Activated naive CD8-positive, alpha-beta T cell treated with anti-CD3 and anti-CD28 coated beads for 36 hours (primary cell): ENCODE measurements at places on chromosomes 12 and 14. TPM values are rescaled to one million over a fixed set of nuclear protein-coding genes. Genes with fewer than 3 reads are reported as not detected.

The OAS2 gene
- total RNA-seq: 122 TPM

The ALDH1L2 gene
- 5.9 TPM for total RNA-seq

The PAH gene
- not detected for total RNA-seq

The DAO gene
- not detected for total RNA-seq

The UBE3B gene
- total RNA-seq: 23.4 TPM

The COL2A1 gene
- total RNA-seq: 0.04 TPM

The RPAP3 gene
- 61.8 TPM for total RNA-seq

The KLRG1 gene
- total RNA-seq: 2.2 TPM

DNA sequence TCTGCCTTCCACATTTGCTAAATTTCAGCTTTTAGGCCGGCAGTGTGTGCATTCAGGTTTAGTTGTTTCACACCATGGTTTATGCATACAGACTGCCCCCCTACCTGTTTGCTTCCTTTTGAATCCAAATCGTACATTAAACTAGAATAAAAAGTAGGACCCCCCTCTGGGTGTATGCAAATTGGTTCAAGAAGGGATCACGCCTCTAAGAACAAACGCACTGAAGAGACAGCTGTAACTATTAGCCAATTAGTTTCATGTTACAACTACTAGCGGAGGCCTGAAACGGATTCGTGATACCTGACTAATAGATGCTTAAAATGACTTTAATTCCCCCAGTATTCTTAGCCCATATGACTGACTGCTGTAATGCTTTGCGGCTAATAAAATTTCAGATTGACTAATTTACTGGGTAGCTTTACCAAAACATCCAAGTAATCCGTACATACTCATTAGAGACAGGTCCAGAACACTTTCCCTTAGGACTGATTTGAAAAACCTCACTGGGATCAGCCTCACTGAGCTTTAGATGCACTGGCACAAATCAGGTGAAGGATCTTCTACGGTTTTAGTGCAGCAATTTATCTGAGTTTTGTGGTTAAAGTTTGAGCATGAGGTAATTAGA lies 411.8 kb downstream of the NPAS3 start:
- no peak overlapping the region for H3K27ac ChIP-seq
- H3K27me3 ChIP-seq: no peaks in the 10 kb centered on the region
- no peaks in the 10 kb centered on the region for H3K36me3 ChIP-seq
- no peak overlapping the region for H3K4me3 ChIP-seq

DNA sequence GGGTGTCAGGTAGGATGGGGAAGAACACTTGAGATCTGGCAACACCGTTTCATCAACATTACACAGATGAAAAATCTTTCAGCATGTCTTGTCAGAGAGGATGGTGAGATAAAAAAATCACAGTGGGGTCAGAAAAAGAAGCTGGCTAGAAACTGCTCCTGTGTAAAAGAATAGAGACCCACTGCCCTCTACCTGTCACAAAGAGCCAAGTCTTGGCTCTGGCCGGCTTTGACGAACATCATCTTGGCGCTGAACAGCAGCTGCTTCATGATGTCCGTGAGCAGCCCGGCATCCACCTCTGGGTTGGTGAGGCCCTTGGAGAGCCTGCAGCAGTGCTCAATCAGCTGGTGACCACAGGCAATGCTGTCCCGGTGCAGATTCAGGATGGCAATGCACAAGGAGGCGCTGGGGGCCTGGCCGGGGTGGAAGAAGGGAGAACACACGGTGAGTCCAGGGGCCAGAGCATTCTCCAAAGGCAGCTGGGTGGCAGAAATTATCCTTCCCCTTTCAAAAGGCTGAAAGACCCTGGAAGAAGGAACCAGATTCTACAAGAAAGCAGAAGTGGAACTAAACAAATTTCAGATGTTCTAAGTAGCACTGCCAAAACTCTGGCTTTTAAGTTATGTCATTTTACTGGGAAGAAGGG lies 50.2 kb downstream of the ZFYVE26 start:
- H3K4me3 ChIP-seq: no peak overlapping the region
- DNase-seq: no peak
- H3K4me1 ChIP-seq: no peaks in the 10 kb centered on the region
- no peaks in the 10 kb centered on the region for H3K27me3 ChIP-seq
- H3K27ac ChIP-seq: no peak overlapping the region

- no peaks in the 10 kb centered on the region for H3K36me3 ChIP-seq
- no peak for DNase-seq
- H3K4me3 ChIP-seq: no peak overlapping the region
- H3K27me3 ChIP-seq: peaks cover 23% of the 10 kb centered on the region
Observed at GRCh38 chr12:15688838-15689625, 100.2 kb downstream of the EPS8 start.

GRCh38 chr12:128178966-128179365 lies 88.0 kb upstream of the TMEM132C start:
- H3K4me1 ChIP-seq: no peaks in the 10 kb centered on the region
- no peak overlapping the region for H3K27ac ChIP-seq
- H3K36me3 ChIP-seq: no peaks in the 10 kb centered on the region
- H3K4me3 ChIP-seq: no peak overlapping the region

DNA sequence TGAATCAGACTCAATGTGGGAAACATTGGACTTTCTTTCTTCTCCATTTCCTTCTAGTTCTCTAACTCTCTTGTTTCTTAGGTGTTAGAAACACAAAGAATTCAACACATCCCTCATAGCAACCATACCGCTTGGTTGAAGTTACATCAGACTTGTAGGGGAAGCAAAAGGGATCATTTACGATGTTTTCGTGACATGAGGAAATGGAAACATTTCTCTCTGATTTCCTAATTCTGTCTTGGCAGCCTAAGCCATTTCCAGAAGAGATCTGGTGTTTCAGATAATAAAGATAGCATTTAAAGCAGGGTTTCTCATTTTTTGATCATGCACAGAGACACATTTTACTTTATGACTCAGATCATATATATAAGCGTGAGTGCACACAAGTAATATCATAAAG lies 202.0 kb downstream of the TMEM132C start:
- no peak for DNase-seq
- no peak overlapping the region for H3K4me3 ChIP-seq
- peaks cover 2% of the 10 kb centered on the region for H3K36me3 ChIP-seq
- no peak overlapping the region for H3K27ac ChIP-seq
- H3K27me3 ChIP-seq: peaks cover 6% of the 10 kb centered on the region

- no peaks in the 10 kb centered on the region for H3K4me1 ChIP-seq
- H3K27ac ChIP-seq: no peak overlapping the region
- no peaks in the 10 kb centered on the region for H3K27me3 ChIP-seq
- no peak for DNase-seq
- no peaks in the 10 kb centered on the region for H3K36me3 ChIP-seq
Observed at GRCh38 chr12:28879379-28879778, 269.7 kb upstream of the FAR2 start.

DNA sequence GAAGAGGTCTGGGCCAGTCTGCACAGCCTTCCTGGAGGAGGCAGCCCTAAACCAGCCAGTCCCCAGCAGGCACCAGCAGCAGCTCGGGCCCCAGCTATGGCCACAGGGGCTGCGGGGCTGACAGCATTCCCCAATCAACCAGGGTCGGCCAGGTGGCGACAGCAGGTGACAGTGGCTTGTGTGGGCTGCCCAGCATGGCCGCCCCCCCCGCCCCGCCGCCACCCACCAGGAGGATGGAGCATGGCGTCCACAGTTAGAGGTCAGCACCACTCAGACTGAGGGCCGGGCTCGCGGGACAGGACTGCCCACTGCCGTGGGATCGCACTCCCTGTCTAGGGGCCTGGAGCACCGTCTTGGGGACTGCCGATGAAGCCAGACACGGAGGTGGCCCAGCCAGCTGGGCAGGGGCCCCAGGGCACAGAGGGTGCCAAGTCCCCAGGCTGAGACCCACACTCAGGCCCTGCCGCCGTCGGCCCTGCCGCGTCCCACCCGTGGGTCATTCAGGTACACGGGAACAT lies 15.0 kb downstream of the AKT1 start:
- H3K4me1 ChIP-seq: no peaks in the 10 kb centered on the region
- no peak for DNase-seq
- no peaks in the 10 kb centered on the region for H3K27me3 ChIP-seq
- no peak overlapping the region for H3K4me3 ChIP-seq

- peaks cover 2% of the 10 kb centered on the region for H3K4me1 ChIP-seq
- no peak overlapping the region for H3K4me3 ChIP-seq
- H3K27ac ChIP-seq: no peak overlapping the region
- H3K36me3 ChIP-seq: no peaks in the 10 kb centered on the region
- peaks cover 6% of the 10 kb centered on the region for H3K27me3 ChIP-seq
Observed at GRCh38 chr14:96177766-96178375, 26.8 kb upstream of the BDKRB2 start.

GRCh38 chr12:24894879-24895278 lies 54.0 kb downstream of the BCAT1 start:
- no peak for DNase-seq
- H3K27ac ChIP-seq: no peak overlapping the region
- peaks cover 12% of the 10 kb centered on the region for H3K36me3 ChIP-seq
- no peak overlapping the region for H3K4me3 ChIP-seq
- peaks cover 6% of the 10 kb centered on the region for H3K4me1 ChIP-seq

DNA sequence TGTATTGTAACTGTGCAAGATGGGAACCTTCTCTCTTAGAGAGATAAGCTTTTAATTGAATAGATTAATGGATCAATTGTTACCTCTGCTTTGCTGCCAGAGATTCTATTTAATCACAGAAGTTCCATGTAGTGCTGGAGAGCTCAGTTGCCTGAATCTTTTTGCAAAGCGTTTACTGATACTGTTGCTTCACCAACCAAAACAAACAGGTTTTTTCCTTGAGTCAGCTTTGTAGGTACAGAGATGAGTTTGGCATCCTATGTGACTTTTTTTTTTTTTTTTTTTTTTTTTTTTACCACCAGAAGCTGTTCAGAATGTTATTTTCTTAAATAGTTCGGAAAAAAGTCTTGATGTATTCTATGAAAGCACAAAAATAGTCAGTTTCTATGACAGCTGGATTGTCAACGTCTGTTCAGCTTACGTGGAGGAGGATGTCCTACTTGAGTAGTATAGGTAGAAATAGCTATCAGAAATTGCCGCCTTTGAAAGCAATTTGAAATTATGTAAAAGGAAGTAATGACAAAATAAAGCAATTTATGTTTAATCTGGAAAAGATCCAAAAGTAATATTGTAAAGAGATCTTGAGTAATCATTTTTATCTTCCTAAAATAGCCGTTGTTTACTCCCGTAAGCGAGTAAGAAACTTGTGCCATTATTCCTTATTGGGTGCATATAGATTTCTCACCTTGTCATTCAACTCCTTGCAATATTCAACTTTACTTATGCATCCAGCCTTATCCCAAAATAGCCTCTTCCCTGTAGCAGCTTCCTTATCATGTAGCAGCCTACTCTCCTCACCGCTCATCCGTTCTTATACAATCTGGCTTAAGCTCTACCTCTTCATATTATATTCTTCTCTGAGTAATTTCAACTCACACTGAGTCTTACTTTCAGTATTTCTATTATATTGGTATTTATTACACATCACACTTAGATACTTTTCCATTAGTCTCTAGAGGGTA lies 5.2 kb downstream of the LRRK2 start:
- peaks cover 31% of the 10 kb centered on the region for H3K27me3 ChIP-seq
- no peak overlapping the region for H3K27ac ChIP-seq
- DNase-seq: no peak
- no peaks in the 10 kb centered on the region for H3K36me3 ChIP-seq

- H3K27ac ChIP-seq: no peak overlapping the region
- H3K4me1 ChIP-seq: peaks cover 13% of the 10 kb centered on the region
- no peaks in the 10 kb centered on the region for H3K27me3 ChIP-seq
- no peak overlapping the region for H3K4me3 ChIP-seq
- H3K36me3 ChIP-seq: peaks cover 5% of the 10 kb centered on the region
- no peak for DNase-seq
Observed at GRCh38 chr14:74144789-74145188, 60.0 kb downstream of the LIN52 start.

DNA sequence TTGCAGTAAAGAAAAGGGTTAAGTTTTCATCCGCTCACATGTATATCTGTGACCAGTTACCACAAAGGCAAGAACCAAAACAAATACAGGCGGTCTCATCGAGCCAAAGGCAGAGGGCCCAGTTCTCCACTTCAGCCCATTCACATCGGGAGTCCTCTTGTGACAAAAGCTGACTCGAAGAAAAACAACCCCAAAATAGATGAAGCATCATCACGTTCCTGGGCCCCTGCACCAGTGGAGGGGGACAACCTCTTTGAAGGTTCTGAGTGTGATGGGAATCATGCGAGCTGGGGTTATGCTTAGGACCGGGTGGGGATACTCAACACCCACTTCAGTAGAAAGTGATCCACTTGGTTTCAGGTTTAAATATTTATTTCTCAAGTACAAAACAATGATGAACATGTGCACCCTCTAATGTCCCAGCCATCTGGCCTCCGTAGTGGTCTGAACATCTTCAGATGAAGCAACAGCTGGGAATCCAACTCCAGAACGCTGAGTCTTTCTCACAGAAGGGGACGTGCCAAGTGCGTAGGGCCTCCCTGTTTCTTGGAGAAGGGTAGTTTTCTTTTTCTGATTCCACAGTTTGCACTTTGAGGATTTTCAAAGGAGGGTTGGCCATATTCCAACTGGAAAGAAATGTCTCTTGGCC lies 8.4 kb downstream of the GSC start:
- no peaks in the 10 kb centered on the region for H3K4me1 ChIP-seq
- H3K27ac ChIP-seq: no peak overlapping the region
- H3K27me3 ChIP-seq: peaks cover 49% of the 10 kb centered on the region
- H3K4me3 ChIP-seq: no peak overlapping the region

GRCh38 chr12:84995641-84996040 lies 40.4 kb downstream of the TSPAN19 start:
- DNase-seq: no peak
- no peak overlapping the region for H3K27ac ChIP-seq
- no peaks in the 10 kb centered on the region for H3K27me3 ChIP-seq
- peaks cover 4% of the 10 kb centered on the region for H3K4me1 ChIP-seq

DNA sequence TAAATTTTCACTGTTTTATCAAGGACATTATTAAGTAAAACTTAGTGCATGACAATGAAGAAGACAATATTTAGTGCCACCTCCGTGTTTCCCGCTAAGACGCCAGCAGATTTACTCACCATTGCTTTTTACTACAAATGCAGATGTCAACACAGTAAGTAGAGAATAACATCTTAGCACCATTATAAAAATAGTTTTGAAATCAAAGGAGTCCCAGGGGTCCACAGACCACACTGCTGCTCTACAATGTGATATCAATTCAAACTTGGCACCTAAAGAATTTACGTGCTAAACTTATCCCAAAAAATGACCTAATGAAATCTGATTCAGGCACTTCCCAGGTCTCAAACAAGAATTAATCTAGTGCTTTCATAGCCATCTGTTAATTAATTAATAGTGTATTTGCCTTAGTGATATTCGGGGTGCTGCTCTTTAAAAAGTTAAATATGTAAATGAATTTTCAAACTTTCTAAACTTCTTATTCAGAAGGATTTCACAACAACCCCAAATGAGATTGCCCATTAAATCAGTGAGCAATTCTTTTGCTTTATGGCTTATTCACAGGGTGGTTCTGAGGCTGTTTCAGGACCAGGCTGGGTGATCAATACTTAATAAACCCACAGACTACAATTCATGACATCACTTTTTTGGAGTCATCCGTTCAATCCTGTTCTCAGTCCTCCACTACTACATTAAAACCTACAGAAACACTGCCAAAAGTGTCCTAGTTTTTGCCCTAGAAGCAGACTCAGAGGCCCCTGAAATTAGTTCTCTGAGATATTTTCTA lies 161.3 kb upstream of the LMNTD1 start:
- H3K36me3 ChIP-seq: no peaks in the 10 kb centered on the region
- no peak for DNase-seq
- H3K4me3 ChIP-seq: no peak overlapping the region
- peaks cover 7% of the 10 kb centered on the region for H3K27me3 ChIP-seq

- H3K4me3 ChIP-seq: no peak overlapping the region
- no peaks in the 10 kb centered on the region for H3K27me3 ChIP-seq
- no peak for DNase-seq
- no peak overlapping the region for H3K27ac ChIP-seq
- no peaks in the 10 kb centered on the region for H3K4me1 ChIP-seq
- no peaks in the 10 kb centered on the region for H3K36me3 ChIP-seq
Observed at GRCh38 chr14:31902945-31903646, 174.0 kb upstream of the ARHGAP5 start.
